Fibroblast of skin of abdomen (primary cell): ENCODE measurements at places on chromosomes 2 and 18.

DNA sequence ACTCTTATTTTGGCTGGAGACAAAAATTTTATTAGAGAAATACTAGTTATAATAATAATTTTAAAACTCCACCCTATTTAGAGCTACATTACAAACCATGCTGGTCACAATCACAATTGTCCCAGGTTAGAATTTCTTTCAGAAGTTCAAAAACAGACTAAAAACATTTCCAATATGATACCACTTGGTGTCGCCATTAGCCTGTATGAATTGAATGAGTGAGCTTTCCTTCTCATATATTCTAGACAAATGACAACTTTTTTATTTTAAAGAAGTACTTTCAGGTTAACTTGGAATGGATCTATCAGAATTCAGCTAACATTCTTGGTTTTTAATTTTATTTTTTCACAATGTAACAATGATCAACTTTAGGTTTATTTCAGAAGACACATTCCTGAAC lies 48.0 kb downstream of the SERPINB8 start:
- peak; percentile 14 for DNase-seq

GRCh38 chr2:18612133-18612532 lies 22.8 kb upstream of the NT5C1B start:
- DNase-seq = no peak

DNA sequence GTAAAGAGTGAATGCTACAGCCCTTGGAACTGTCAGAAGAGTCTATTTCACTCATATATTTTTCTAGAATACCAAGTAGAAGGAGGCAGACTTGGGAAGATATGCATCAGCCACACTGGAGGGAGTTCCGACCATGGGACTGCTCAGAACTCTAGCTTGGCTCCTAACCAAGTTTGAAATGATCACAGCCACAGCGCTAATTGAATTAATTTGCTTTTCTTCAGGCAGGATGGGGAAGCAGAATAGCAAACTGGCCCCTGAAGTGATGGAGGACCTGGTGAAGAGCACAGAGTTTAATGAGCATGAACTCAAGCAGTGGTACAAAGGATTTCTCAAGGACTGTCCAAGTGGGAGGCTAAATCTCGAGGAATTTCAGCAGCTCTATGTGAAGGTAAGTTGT lies 51.4 kb downstream of the VSNL1 start:
- no peak for DNase-seq

DNA sequence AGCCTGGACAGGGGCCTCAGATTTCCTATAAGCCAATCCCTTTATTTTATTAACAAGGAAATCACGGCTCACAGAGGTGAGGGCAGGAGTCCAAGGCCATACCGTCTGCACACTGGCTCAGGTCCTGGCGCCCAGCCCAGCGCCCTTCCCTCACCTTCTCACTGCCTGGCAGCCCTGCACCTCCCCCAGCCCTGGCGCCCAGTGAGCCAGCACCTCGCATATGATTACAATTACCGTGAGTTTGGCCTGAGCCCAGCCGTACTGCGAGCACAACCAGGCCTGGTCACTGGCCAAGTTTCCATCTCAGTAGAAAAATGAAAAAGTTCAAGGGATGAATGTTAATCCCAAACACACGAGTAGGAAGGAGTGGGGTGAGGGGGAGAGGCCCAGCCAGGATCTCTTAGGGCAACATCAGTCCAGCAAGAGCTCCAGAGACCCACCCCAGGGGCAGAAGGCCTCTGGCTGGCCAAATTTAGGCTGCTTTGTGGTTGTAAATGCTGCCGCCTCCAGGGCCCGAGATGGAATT lies 68.4 kb downstream of the MCFD2 start:
- DNase-seq = peak; percentile 98

DNA sequence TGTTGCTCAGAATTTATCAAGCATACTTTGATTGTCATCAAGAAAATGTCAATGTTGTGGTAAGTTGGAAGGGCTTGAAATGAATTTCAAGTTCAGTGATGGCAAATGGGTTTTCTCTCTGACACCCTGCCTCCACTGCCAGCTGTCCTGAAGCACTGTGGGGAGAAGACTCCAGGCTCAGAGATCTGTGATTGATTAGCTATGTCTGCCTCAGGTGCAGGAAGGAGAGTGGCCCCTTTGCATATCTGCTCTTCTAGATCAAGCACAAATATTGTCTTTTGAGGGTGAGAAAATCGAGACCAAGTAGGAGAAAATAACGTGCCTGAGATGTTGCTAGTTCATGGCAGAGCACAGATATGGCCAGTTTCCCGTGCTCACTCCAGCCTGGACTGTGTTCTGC lies 178.8 kb upstream of the GLI2 start:
- DNase-seq = no peak

DNA sequence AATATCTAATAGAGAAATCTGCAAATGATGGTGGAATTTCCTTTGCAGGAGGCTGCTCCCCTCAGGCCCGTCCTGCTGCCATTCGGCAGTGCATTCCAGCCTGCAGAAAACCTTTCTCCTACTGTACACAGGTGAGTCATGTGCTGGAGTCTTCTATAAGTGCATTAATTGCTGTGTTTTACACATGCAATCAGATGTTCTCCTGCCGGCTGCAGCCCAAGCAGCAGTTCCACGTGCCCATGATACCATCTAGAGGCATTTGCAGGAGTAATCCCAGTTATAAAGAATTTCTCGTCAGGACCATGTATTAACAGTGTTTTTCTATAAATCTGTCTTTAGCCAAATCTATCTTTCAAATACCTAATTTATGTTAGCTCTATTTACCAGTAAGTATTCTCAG lies 304.7 kb upstream of the HNMT start:
- DNase-seq = no peak

DNA sequence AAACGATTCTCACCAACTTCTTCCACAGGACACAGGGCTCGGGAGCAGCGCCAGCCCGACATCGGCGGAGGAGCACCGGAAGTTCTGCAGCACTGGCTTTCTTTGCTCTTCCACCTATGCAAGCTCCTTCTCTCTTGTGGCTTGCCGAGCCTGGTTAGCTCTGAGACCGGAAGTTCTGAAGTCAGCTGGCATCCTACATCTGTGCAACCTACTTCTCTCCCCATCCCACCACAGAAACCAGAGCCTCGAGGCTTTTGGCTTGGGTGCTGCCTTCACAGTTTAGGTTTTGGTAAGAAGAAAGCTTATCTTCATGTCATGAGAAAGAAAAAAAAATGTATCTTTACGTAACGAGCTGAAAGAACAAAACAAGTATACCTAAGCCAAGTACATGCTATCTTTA lies 111.7 kb downstream of the ANKRD44 start:
- DNase-seq = no peak

- DNase-seq = no peak
Measured at GRCh38 chr2:238486123-238486848, 59.6 kb downstream of the ASB1 start.

DNA sequence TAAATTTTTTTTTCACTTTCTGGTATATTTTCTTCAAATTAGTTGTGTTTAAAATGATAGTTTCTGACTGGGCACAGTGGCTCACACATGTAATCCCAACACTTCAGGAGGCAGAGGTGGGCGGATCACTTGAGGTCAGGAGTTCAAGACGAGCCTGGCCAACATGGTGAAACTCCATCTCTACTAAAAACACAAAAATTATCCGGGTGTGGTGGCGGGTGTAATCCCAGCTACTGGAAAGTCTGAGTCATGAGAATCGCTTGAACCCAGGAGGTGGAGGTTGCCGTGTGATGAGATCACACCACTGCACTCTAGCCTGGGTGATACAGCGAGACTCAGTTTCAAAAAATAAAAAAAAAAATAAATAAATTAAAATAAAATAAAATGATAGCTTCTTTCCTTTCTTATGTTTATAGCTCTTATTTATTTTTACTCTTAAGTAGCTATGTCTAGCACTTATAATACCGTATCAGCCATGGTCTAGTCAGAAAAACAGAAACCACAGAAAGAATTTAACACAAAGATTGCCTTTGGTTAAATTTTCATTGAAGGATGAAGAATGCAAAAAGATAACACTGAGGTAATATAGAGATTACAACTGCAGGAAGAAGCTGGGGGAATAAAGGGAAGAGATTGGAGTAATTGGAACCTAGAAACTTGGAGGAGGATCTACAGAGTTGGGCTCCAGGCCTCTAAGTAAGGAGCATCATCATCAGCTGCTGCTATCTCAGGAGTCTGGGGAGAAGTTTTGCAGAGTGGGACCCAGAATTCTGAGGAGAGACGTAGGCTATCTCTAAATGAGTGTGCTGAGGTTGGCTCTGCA lies 54.7 kb upstream of the MBOAT2 start:
- peak; percentile 26 for DNase-seq

GRCh38 chr2:104047516-104047915 lies 806.4 kb upstream of the POU3F3 start:
- DNase-seq = no peak

- no peak for DNase-seq
Measured at GRCh38 chr2:14752295-14752694, 119.8 kb downstream of the LRATD1 start.

DNA sequence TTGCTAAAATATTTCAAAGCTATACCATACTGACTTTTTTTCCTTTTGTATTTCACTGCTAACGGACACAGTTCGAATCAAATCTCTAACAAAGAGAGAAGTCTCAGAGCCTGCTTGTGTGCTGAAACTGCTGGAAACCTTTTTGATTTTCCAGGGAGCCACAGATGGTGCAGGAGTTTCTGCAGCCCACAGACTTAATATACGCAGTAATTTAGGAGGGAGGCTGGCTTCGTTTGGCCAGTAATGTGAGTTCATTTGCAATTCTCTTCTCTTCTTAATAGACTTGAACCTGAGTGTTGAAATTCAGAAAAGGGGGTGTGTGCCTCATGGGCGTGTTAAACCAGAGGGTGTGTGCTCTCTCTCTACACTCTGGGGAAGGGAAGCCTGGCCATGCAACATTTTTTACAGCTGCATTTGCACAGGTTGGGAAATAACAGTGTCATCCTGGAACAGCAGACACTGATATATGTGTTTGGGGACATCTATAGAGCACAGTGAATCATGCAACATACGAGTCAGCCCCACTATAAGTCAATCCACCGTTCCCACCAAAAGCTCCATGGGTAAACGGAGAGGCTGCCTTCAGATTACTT lies 333.0 kb downstream of the CLIP4 start:
- no peak for DNase-seq

GRCh38 chr2:173860082-173860481 lies 105.1 kb downstream of the SP3 start:
- no peak for DNase-seq

DNA sequence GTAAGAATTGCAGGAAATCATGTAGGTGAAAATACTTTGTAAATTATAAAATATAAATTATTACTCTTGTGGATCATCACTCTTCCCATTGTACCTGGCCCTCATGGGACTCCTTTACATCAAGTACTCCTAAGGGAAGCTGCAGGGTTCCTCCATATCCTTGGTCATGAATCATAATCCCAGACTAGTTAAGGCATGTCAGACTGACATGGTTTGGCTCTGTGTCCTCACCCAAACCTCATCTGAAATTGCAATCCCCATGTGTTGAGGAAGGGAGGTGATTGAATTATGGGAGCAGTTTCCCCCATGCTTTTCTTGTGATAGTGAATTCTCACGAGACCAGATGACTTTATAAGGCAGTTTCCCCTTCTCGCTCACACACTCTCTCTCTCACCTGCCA lies 77.1 kb downstream of the CMPK2 start:
- no peak for DNase-seq

DNA sequence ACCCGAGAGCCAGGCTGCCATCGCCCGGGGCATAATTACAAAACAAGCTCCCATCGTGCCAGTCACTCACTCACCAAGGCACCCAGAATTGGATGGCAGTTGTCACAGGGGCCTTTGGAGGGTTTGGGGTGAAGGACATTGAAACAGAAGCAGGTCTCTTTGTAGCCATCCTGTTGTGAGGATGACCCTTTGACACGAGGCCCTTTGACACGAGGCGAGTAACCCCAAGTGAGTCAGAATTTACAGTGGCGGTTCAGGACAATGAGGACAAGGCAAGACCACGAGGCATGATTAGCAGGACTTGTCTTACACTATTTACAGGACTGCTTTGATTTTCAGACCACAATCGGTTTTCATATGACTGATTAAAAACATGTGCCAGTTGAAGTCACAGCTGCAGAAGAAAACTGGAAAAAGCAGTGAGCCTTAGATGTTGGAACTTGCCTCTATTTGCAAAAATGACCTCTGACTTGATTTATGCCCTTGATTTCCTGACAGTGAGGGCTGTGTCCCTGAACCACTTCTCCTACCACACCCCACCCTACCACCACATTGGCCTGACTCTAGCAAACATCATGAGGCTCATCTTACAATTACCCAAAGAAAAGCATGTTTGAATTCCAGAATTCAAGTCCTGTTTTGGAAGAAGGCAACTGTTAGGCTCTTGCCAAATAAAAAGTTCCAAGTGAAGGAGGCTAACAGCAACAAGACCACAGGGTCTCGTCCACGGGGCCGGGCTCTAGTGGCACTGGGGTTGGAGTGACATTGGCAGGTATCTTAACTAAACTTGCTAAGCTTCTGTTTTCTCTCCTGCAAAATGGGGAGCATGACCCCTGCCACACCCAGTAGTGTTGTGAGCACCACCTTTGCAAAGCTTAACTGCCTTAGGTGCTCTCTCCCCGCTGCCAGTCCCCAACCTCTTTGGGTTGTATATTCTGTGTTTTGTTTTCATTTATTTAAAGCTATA lies 64.4 kb upstream of the FOSL2 start:
- DNase-seq = peak; percentile 85

GRCh38 chr2:32262105-32262504 lies 2.6 kb downstream of the NLRC4 start:
- DNase-seq = no peak

- no peak for DNase-seq
Measured at GRCh38 chr18:78546281-78546680, 433.3 kb upstream of the SALL3 start.

DNA sequence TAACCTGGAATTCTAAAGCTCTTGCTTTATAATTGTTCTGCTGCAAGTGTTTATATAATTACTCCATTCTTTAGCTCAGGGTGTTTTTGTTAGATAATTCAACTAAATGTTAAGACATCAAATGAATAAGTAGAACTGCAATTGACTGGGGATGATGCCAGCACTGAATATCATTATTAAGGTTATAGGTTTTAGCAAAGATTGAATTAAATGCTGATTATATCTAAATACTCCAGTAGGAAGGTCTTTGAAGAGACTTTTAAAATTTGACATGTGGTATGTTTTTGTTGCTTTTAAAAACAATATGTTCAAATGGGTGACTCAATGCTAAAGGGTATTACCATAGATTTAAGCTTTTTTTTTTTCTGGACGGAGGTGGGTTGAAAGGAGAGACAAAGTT lies 170.1 kb upstream of the THUMPD2 start:
- no peak for DNase-seq

DNA sequence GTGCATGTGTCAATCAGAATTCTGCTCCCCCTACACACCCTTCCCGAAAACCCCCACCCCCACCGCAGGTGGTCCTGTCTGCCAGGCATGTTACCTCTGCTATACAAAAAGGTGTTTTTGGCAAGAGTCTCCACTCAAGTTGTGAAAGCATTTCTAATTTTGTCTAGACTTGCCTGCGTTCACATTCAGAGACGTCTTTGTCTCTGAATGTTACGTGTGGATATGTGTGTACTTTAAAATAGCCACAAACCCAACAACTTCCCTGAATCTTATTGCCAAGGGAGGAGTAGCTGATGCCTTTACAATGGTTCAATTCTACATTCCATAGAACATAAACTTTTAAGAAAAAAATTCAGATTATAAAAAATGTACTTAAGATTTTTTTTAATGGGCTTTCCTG lies 66.6 kb downstream of the ITGA4 start:
- DNase-seq = no peak
